Tibial nerve (tissue), 4 donors: ENCODE measurements at places on chromosomes 11 and 22.

DNA sequence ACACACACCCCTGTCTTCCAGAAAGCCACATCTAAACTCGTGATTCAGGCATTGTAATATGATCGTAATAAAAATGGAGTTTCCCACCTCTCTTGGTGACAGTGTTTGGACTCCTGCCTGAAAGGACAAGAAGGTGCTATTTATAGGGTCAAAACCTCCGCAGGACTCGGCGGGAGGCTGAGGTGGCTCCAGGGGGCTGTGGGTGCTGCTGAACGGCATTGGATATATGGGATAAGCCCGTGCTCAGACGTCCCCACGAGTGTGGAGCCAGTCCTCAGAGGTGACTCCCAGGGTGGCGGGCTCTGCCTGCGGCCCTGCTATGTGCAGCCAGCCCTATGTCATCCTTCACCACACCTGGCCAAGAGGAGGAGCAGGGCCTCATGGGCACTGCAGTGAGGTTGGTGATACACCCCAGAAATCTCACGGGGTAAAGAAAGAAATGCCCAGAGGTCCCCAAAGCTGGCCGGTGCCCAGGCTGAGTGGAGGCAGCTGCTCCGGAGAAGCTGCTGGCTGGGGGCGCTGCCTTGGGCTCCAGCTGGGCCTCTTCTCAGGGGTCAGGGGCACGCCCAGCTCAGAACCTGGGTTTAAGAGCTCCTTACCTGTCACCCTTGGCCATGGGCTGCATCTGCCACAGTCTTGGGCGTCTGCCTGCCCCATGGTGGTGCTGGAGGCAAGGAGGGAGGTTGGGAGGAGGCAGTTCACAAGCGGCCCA lies 5.1 kb upstream of the OSBPL5 start:
- no peak for DNase-seq

DNA sequence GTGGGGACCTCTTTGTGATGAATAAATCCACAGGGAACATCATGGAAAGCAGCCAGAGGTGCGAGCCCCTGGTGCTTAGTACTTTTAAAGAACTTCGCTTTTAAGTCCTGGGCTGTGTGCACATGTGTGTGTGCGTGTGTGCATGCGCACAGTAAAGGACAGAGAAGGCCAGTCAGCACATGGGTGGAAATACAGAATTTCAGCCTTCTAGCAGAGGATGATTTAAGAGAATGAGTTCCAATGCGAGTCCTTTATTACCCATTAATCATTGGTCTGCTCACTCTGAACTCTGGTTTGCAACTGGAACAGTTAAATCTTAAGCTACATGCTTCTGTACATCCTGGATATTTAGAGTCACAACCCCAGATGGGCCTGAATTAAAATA lies 18.9 kb downstream of the TEAD1 start:
- DNase-seq: no peak

GRCh38 chr11:111886844-111887243 lies 7.5 kb downstream of the CFAP68 start:
- no peak for DNase-seq

DNA sequence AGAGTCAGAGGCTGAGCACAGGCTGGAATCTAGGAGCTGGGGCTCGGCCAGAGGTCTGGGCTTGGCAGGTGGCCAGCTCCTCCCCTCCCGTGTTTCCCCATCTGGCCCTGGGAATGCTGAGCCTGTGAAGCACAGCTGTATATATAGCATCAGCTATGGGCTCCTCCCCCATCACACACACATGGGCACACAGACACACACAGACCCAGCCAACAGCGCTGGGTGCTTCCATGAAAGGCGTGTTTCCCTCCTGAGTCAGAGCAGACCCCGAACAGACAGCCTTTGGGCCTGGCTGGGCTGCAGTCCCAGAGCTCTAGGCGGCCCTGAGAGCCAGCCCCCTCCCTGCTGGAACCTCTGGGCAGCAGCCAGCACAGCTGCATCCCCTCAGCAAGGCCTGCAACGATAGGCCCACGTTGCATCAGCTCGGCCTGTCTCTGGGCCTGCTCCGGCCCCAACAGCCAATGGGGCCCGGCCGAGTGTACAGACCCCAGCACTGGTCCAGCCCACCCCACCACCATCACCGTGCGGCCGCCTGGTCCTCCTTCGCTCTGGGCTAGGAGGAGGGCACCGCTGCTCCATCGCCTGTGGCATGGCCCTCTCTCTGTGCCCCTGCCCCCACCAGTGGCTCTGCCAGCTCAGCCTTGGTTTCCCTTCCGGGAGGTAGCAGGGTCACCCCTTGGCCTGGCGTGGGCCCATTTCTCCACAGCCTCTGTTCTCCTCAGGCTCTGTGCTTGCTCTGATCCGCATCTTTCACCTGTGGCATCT lies 7.6 kb upstream of the SERPINH1 start:
- DNase-seq: peak; percentile 76

DNA sequence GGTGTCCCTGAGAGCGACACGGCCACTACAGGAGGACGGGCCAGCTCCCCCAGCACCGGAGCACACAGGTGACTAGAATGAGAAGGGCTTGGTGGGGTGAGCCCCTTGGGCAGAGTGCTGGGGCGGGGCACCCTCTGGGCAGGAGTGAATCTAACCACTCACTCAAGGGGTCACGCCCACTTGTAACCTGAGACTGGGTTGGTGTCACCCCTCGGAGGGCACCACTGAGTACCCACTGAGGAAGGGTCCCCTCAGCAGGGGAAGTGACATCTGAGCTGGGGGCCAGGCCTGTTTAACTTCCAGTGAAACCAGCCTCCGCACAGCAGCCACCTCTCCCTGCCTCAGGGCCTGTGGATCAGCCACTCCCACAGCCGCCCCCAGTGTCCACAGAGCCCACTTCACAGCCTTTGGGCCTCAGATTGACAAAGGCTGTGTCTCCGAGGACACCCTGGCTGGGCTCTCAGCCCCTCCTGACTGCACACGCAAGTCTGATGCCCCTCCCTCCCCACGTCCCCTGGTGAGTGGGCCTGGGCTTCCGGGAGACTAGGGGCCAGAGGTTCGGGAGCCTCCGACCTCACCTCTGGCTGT lies 5.6 kb downstream of the GATD1 start:
- no peak for DNase-seq

GRCh38 chr22:25726241-25726640 lies 15.7 kb upstream of the MYO18B start:
- DNase-seq: no peak

DNA sequence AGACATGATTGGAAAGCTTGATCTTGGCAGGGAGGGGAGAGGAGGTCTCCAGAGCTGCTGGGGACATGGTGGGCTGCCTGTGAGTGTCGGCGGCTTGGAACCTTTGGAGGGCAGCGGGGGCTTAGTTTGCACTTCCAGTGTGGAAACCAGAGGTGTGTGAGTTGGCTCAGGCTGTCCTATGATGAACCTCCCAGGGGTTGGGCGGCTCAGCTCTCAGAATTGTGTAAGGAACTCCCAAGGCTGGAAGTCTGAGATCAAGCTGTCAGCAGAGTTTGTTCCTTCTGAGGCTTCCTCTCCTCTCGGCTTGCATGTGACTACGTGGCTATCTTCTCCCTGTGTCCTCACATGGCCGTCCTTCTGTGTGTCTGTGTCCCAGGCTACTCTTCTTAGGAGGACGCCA lies 87.9 kb upstream of the B3GAT1 start:
- DNase-seq: no peak

DNA sequence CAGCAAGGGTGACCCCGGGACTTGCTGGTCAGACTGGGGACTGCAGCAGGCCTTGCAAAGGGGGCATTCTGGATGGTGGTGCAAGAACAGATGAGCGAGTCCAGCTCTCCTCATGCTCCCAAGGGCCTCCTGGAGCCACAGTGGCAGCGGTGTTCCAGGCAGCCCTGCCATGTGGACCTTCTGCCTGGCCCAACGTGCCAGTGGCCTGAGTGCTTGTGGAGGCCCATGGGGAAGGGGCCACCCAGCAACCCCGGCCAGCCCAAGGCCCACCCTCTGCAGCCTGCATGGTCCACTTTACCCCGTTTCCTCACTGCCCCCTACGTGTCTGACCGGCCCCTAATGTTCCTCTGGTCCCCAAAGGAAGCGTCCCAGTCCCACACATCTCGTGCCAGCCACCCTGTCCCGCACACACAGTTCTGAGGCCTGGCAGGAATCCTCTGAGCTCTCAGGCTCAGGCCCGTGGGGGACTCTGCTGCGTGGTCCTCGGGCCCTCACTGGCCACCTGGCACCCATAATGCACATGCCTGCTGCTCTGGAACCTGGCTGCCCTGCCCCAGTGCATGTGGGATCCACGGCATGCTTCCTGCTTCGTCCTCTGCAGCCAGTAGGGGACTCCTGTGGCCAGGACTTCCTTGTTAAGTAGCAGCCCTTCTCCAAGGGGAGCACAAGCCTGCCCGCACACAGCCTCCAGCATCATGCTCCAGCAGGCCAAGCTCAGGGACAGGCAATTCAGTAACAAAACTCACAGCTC lies 85.5 kb downstream of the DGCR2 start:
- no peak for DNase-seq

- no peak for DNase-seq
Measured at GRCh38 chr22:28582806-28583205, 96.8 kb downstream of the TTC28 start.

GRCh38 chr11:62146476-62147200 lies 22.8 kb downstream of the INCENP start:
- no peak for DNase-seq

DNA sequence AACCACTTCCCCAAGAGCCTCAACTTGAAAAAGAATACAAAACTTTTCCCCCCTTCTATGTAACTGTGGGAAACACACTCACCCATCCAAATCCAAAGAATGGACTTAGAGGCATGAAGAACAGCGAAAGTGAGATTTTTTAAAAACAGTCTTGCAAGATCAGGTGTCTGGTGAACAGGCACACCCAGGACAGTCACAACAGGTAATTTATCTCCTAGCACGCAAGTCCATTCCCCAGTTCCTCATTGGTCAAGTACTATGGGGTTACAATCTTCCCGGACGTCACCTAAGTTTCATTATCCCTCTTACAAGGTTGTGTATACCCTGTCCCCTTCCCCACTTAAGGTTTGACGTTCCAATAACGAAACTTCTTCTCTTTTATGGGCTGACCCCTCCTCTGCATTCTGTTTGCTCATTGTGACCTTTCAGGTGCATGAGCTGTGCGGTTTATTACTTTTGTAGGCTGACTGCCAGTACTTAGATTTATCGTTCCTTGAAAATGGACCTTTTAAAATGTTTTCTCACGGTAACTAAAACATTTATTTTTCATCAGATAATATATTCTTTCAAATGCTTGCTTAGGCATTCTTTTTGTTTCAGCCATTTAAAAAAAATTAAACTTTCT lies 1401.9 kb downstream of the FAM181B start:
- DNase-seq: no peak
